ENCODE measurements at places on chromosomes 12 and 14.
A peak's percentile ranks its signal among the peaks of the same experiment; 100 is the strongest.

- DNase-seq = no peak
Measured at GRCh38 chr14:66043921-66044320, 442.2 kb upstream of the CCDC196 start.

- DNase-seq = no peak
Measured at GRCh38 chr14:25666877-25667276, 616.9 kb upstream of the STXBP6 start.

- no peak for DNase-seq
Measured at GRCh38 chr14:60008042-60008441, 83.7 kb upstream of the PCNX4 start.

DNA sequence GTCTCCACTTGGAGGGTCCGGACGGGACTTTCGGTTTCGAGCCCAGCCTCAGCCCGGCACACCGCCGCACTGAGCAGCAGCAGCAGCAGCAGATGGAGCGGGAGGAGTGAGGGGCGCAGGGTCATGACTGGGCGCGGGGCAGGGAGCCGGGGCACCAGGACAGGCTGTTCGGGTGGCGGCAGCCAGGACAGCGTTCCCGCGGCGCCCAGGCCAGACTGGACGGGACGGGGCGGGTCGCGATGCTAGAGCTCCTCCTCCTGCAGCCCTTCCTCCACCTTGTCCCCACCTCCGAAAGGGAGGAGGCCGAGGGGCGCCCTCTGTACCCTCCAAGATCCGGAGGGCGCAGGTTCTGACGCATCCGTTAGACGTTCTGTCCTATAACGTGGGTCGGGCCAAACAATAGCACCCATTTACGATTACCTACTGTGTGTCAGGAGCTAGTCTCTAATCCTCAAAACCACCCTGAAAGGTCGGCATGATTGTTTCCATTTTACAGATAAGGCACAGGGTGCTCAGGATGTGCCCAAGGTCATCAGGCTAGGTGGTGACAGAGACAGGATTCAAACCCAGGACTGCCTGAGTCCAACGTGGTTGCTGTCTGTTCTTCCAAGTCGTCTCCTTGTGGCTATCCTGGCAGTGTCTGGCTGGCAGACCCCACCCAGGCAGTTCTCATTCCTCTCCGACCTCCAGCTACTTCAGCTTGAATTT, at the start of gene FKBP11:
TSS of gene FKBP11 (minus strand) at position 189 of the 708 bp plus-strand sequence. CDS start at position 125, 64 bp downstream.
- DNase-seq = peak; percentile 74

DNA sequence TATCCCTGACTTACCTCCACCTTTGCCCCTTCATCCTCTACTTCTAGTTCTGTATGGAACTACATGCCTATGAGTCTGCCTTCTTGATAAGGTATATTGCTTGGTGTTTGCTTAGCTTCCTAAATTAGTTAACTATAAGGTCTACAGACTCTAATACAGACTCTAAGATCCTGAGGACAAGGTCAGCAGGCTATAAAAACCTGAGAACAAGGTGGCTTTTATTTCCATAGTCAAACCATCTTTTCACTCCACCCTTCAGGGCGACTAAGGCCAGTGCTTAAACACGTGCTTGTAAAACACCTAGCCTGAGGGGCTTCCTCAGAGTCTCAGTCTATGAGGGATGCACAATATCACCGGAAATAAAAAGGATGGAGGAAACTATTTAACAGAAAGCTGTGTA, 36.1 kb upstream of the COL2A1 start:
- no peak for DNase-seq

DNA sequence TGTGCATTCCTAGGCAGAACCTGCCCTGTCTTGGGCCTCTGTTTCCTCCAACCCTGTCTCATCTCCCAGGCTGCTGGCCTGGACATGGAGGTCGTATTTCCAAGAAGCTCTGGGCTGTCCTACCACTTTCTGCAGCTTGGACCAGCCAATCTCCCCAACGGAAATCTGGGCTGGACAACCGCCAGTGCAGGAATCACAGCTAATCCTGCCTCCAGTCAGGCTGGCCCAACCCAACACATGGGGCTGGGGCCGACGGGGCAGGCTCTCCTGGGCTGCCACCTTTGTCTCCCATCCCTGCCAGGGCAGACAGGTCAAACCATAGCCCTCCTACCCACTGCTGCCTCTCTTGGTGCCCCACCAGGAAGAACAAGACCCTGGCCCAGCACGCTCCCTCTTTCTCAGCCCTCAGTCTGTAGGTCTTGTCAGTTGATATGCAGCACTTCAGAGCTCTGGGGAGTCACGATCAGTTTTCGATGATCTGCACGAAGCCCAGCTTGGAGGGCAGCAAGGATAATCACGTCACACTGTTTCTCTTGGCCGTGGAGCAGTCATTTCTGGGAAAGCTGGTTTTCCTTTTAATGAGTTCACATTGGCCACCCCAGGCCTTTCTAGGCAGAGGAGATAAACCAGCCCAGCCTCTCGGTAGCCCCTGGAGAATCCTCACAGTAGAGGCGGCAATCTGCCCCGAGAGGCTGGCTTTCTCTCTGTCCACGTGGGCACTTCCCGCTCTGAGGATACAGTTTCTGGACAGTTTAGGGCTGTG, 195.2 kb upstream of the PRMT8 start:
- DNase-seq = no peak

DNA sequence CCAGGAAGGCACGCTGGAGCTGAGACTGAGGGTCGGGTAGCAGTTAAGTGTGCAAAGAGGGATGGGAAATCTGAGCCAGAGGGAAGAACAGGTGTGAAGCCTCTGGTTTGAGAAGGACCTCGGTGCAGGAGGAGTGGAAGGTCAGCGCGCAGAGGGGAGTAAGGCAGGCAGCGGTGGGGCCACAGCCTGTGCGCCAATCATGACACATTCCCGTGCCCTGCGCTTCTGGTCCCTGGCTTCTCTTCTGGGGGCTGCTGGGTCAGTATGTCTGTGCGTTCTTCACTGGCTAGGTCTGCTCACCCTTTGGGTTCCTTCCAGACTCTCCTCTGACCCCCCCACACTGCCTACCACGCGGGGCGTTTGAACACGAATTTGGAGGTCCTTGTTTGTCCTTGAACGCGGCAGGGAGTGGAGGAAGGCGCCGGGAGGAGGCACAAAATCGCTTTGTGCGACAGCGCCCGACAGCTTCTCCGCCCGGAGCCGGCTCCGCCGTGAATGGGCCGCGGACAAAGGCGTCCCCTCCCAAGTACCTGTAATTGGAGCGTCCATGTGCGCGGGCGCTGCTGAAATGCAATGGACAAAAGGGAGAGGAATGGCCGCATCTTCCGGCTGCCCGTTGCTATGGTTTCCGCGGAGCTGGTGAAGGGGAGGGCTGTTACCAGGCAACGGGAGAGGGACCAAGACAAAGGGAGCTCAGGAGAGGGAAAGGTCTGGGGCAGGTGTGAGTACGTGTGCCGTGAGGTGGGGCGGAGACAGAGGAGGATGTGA, 207.2 kb upstream of the SRRM4 start:
- no peak for DNase-seq

GRCh38 chr12:57145460-57146059, 1.9 kb downstream of the LRP1-AS start:
- DNase-seq = no peak

DNA sequence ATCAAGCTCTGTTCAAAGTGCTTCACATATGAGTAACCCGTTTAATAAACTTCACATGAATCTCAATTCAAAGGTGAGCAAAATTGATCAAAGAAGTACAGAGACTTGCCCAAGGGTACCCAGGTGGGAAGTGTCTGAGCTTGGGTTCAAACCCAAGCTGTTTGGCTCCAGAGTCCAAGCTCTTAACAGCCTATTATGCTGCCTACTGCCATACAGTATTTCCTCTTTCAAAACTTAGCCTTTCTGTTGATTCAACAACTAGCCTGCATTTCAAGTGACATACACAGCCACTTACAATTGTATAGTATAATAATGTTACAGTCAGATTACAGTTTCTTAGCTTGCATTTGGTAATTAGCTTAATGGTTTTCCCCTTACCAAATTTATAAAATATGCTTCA, 29.7 kb downstream of the FRMD6 start:
- no peak for DNase-seq

- no peak for DNase-seq
Measured at GRCh38 chr14:64676410-64677008, 27.7 kb upstream of the PLEKHG3 start.

DNA sequence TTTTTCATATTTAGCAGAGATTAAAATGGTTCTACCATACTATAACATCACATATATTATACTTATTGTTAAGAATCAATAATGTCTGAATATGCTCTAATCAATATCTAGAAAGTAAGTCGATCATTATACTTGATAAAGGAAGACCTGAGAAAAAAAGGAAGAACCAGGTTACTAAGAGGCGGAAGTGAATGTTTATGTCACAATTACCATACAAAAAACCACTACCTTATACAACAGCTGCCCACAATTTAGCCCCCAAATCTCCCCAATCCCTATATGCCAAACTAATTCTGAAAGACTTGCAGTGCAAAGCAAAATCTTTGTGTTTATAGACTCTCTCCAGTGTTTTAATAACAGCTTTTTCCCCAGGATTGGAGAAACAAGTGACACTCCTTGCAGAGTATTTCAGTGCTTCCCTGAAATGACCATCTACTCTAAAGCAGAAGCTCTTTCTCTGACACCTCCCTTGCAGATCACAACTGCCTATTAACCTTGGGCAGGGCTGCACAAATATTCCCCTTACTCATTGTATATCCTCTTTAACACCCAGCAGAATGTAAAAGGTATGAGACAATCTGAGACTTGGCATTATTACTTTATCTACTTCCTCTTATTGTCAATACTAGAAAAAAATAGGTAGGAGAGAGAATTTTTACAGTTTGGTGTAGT, 12.7 kb upstream of the SLC2A3 start:
- no peak for DNase-seq

- DNase-seq = peak; percentile 67
Measured at GRCh38 chr14:97380539-97380941, 583.4 kb downstream of the VRK1 start.

DNA sequence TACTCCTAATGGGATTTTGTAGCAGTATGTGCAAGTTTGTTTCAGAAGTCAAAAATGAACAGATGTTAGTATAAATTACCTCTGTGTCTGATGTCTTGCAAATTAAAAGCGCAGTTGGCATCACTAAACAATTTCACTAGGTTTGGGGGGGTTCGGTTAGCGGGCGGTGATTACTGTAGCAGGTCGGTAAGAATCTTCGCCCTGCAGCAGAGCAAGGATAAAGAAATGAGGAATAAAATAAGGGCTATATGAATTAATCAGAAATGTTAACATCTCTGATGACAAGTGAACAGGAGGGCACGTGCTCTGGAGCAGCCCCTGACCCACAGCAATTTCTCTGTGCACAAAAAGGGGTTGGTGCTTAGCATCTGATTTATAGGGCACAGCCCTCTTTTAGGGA, 43.6 kb upstream of the VSX2 start:
- DNase-seq = no peak

DNA sequence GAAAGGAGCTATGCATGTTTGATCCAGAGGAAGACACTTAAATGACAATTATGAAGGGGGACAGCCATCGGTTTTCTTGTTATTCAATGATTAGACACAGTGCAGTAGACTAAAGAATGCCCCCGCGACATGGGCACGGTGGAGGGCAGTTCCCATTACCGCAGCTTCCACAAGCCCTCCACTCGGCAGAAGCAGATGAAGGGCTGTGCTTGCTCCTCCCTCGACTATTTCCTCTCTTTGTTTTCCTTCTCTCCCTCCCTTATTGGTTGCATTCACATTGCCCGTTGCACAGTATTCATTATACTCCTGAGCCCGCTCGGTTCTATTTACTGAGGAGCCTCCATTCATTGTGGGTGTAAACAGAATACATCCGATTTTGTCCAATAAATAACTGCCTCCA, 138.8 kb upstream of the RASSF8 start:
- DNase-seq = no peak

DNA sequence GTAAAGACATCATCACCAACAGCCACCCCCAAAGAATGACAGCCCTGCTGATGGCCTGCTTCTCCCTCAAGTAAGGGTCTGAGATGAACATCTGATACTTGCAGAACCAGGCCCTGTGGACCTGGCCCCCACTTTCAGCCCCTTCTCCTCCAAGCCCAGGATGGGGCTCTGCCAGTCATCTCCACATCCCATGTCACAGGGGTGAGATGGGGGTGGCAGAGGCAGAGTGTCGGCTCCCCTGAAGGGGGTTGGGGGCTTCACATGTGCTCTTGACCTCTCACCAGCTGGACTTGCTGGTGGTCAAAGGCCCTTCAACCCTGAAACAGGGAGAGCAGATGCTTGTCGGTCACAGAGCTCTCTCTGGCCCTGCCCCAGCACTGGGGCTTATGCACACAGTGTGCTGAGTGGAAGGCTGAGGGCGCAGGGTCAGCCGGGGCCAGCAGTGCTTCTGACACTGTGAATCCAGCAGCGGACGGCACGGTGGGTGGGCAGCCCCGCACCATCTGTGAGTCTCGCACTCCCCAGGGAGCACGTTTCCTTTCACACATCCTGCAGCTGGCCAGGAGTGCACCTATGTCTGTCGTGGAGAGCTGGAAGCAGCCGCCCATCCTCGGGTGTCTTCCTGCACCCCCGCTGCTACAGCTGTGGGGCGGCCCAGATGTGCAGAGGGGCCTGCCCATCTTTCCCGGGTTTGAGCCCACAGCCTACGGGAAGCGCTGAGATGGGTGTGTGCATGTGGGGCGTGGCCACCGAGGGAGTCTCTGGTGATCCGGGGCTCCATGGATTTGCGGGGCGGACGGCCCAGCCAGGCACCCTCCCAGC, 94.3 kb downstream of the ADGRD1 start:
- DNase-seq = no peak

DNA sequence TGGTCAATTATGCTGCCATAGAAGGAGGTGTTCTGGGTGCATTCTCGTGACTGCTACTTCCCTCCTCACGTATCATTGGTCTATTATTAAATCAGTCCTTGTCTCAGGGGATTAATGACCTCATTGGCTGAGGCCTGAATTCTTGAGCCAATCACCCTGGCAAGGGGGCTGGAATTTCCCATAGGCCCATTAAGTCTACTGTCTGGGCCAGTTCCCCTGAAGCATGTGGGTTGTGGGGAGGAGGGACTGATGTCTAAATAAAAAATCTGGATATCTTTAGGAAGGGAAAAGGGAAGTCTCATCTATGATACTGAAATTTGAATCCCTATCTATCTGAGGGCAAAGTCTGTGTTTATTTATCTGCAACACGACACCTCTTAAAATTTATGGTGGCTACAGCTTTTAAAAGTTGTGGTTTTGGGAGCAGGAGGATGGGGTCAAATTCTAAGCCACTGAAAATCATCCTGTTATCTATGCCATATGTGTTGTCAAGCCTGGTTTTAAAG, 71.9 kb downstream of the DYRK2 start:
- no peak for DNase-seq

DNA sequence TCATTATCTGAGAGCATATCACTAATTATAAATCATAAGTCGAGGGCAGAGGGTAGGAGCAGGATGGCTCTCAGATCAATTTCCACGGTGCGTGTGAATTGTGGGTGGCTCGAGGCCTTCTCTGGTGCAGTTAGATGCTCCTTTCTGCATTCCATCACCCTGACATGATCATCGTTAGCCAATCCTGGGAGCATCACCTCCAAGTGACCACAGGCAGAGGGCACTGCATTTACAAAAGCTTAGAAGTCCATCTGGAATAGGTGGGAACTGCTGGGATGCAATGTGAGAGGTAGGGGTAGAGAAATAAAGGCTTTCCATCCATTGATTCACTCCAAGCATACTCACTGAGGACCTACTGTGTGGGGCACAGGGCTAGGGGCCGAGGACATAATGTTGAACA, 538.2 kb upstream of the TBX3 start:
- DNase-seq = no peak

Data from stimulated activated CD4-positive, alpha-beta T cell treated with anti-CD3 and anti-CD28 coated beads, Interleukin-4, amount 100 ng/mL, for 1 hour (primary cell).